NCI-H748 treated with DMSO at 0.1 percent for 48 hours (cell line): ENCODE measurements at places on chromosomes 12 and 14.

DNA sequence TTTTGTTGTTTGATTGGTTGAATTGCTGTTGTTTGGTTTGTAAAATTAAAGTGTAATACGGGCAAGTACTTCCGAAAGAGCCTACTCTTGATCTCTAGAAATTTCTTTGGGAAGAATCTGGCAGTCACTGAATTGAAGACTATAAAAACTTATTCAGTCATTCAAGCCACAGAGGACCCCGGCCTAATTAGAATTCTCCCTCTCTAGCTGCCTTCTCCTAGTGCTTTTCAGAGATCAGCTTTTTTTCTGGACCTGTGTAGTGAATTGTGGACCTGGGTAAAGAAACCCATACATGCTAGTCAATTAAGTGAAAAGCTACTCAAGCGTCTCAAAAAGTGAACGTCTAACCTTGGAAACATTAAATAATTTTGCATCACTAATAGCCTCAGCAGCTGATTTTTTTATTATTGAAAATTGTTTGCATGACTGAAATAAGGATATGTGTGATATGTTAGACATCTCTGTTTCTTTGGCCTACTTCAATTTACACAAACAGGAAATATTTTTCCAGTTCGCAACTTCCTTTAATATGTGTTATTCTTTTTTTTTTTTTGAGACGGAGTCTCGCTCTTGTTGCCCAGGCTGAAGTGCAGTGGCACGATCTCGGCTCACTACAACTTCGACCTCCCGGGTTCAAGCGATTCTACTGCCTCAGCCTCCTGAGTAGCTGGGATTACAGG is 27.2 kb downstream of the EFCAB11 start:
- no peak for DNase-seq

DNA sequence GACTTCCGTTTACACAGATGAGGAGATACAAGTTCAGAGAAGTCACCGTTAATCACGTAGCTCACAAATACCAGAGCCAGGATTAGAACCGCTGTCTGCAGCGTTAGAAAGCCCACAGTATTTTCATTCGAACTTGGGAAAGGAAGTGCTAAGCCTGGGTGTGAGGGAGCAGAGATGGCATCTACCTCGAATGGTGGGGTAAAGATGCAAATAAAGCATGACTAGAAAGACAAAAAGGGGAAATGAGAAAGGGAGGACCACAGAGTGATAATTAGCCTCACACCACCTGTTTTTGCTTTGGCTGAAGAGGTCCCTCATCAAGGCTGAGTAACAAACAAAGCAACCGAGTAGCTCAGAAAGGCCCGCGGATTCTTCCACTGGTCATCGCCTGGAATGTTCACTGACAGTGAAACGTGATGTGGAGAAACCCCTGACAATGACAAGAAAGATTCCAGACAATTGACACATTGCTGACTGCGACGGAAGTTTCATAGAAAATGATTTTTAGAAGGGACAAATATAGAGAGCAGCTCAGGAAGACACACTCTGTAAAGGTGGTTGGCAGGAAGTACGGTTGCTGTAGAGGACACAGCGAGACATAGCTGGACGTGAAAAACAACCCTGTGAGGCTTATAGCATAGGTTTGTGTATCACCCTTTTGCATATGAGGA is 31.5 kb upstream of the BHLHE41 start:
- DNase-seq: no peak

GRCh38 chr14:90534091-90534837 is 137.4 kb downstream of the CALM1 start:
- DNase-seq: no peak

GRCh38 chr14:79165471-79166090 is 995.4 kb downstream of the NRXN3 start:
- no peak for DNase-seq

DNA sequence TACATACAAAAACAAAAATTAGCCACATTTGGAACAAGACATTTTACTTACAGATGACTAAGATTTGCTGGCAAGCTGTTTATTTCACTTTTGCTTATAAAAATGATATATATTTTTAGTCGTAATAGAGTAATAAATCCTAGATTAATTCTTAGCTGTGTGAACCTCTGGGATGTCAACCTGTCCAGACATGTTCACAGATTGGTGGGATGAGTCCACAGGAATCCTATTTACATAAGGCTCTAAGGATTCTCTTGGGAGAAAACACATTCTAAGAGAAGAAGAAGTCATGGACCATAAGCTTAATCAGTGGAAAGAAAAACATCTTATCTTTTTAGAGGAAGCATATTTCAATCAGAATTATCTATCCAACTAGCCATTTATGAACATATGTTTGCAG is 797.4 kb downstream of the C12orf50 start:
- no peak for DNase-seq

DNA sequence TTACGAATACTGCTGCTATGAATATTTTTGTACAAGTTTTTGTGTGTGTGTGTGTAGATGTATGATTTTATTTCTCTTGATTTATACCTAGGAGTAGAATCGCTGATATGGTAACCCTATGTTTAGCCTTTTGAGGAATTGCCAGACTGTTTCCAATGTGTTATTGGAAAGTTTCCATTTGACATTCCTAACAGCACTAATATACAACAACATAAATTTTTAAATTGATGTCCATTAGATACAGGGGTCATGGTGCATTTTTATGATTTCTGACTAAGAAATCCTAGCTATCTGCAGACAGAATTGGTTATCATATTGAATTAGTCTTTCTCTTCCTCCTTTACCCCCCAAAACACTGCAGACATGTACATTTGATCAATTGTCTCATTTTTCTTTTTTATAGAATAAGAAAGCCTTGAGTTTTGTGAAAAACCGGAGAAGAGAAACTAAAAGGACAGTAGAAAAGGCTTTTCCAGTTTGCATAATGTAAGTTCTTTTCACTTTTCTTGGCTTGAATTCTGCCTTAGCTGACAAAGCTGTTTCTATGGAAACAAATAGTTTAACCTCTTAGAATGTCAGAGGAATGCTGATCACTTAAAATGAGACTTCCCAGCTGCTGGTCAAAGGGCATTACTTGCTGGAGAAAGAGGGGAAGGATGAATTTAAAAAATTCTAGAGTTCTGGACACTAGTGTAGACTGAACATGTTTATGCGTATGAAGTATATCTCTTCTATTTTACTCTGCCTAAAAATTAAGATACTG is 28.2 kb downstream of the PALS1 start:
- no peak for DNase-seq

GRCh38 chr12:8698132-8698851 is 501 bp downstream of the RIMKLB start:
- DNase-seq: no peak

DNA sequence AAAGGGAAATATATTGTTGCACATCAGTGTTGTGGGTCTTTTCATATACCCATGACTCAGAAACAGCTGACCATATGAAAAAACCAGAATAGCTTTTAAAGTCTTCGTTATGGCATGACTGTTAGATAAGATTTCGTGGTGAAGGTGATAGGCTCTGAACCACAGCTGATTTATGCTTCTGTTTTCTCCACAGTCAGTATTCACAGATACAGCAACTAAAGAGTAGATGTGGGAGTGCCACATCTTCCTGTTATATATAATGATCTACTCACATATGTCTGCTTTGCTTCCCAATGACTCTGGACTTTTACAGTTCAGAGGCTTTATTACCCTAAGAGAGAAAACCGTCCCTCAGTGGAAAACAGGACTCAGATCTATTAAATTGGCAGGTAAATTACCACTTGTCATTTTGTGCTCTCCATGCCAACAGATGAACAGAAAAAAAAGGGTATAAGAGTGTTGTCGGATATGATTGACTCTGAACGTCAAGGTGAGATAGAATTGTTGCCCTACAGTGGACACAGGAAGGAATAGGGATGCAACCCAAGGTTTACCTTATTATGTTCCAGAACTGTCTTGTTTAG is 1037.1 kb downstream of the GALC start:
- no peak for DNase-seq

- DNase-seq: no peak
Observed at GRCh38 chr12:73341559-73342247, 1069.5 kb downstream of the TRHDE start.

- DNase-seq: no peak
Observed at GRCh38 chr14:51455041-51455835, 196.5 kb upstream of the FRMD6 start.

GRCh38 chr14:68479247-68479646 is 313.6 kb downstream of the ZFP36L1 start:
- no peak for DNase-seq

DNA sequence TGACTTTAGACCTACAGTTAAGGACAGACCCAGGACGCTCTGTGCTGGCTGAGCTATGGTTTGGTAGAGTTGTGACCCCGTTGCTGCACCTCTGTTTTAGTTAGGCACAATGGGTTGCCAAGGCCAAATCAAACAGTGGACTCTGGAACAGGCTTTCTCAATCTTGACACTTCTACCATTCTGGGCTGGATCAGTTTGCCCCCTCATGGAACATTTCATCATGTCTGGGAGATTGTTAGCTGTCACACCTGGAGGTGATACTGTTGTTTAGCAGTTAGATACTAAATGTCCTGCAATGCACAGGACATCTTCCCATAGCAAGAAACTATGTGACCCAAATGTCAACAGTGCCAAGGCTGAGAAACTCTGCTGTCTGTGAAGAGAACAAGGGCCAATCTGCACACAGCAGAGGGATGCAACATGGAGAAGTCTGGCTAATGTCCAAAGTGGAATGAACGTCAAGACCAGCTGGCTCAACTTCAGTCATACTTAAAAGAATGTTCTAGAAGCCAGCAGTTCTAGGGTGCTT is 65.6 kb upstream of the DICER1 start:
- no peak for DNase-seq

GRCh38 chr14:75561013-75561432 is 17.4 kb upstream of the FLVCR2 start:
- DNase-seq: peak; percentile 7

DNA sequence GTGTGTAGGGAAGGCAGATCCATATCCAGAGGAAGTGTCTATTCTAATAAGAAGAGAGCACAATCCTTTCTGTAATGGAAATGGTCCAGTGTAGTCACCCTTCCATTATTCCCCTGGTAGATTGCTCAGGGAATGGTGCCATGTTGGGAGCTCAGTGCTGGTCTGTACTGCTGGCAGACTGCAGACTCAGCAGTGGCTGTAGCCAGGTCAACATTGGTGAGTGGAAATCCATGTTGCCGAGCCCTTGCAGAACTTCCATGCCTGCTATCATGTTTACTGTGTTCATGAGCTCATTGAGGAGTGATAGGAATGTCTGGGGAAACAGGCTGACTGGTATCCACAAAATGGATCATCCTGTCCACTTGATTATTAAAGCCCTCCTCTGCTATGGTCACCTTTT is 128.7 kb downstream of the MIPOL1 start:
- no peak for DNase-seq

DNA sequence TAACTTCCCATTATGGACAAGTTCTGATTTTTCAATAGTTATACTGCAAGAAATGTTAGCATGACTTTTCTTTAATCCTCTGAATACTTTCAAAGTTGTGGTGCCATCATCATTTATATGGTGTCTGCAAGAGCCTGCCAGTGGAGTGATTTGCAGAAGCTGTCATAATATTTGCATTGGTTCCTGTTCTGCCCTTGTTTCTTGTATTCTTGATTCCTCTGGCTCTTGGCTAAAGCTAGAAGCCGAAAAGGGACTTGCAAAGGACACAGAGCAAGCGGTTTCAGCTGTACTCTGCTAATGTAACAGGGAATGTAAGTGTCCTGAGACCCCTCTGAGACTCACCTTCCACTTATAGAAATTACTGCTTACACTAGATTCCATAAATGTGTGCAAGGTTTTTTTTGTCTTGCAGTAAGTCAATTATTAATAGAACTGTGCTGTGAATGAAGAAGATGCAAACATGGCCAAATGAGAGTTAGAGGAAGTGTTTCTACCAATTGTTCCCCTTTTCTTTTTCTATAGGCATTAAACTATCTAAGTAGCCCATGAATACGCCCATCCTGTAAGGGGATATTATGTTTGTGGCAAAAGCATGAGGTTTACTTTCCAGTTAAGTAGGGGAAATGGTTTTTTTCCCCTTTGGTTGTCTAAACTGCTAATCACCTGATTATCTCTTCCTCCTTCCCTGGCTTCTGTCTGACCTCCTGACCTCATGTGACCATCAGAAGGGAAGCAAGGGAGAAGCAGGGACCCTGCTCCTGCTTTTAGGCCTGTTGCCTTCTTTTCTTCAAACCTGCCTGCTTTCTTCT is 5.3 kb downstream of the DYRK4 start:
- no peak for DNase-seq

- DNase-seq: no peak
Observed at GRCh38 chr14:79544698-79545070, 666.6 kb downstream of the DIO2 start.
